ENCODE measurements at places on chromosomes 1 and 21.

- peak; percentile 98 for DNase-seq
Observed at GRCh38 chr21:29024474-29025327, at the start of gene USP16. TSS of gene USP16 (plus strand) at chr21:29024668. CDS start at chr21:29027914, 3,246 bp downstream.

DNA sequence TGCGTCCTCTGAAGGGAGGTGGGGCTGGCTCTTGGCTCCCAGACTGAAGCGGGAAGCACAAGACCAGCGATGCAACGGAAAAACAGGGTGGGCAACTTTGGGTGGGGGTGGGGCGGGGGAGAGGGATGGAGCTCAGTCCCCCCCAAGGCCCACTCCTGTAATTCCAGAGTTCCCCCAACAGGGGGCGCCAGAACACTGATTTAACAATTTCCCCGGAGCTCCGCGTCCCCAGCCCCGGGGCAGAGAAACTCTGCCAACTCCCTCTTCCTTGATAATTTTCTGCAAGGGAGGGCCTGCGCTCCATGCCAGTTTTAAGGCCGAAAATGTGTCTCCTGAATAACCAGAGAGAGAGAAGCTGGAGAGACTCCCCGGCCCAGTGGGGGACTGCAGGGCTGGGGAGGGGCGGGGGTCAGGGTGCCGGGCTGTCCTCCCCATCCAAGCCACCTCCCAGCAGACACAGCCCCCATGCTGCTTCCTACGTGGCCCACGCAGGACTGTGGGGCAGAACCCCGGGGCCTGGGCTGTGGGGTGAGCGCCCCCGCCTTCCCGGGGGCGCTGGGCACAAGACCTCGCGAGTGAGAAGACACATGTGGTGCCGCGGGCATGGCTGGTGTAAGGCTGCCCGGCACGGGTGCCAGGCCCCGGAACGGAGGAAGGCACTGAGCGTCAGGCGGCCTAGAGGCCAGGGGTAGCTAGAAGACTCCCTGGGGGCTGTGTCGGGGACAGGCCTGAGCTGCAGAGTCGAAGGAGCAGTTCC lies 51.4 kb downstream of the KIF21B start:
- peak; percentile 64 for DNase-seq

DNA sequence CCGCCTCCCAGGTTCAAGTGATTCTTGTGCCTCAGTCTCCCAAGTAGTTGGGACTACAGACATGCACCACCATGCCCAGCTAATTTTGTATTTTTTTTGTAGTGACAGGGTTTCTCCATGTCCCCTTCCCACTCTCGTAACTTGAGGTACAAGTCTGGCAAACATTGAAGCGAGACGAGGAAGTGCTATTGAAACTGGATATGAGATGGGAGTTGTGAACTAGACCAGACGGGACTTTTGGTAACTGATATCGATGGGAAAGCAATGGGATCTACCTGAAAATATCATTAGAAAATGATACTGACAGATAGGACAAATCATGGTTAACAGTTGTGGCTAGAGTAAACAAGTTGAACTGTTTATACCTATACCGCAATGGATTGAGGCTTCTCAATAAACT lies 95.2 kb upstream of the TRABD2B start:
- DNase-seq: no peak

DNA sequence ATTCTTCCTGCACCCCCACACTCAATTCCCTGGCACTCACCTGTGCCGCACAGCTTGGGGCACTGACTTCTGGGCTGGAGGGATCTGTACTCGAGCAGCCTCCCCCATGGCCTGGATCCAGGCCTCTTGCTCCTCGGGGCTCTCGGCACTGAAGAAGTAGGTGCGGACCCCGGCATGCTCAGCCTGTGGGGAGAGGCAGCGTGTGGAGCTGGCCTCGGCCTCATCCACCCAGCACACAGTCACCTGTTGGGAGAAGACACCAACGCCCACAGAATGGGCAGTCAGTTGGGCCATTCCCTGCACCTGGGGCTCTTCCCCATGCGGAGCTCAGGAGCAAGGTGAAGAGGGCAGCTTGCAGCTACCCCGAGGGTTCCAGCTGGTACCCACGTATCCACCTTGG lies 47.5 kb upstream of the GOLT1A start:
- DNase-seq: no peak

- DNase-seq: peak; percentile 67
Observed at GRCh38 chr21:27047658-27048314, 80.9 kb upstream of the ADAMTS5 start.

DNA sequence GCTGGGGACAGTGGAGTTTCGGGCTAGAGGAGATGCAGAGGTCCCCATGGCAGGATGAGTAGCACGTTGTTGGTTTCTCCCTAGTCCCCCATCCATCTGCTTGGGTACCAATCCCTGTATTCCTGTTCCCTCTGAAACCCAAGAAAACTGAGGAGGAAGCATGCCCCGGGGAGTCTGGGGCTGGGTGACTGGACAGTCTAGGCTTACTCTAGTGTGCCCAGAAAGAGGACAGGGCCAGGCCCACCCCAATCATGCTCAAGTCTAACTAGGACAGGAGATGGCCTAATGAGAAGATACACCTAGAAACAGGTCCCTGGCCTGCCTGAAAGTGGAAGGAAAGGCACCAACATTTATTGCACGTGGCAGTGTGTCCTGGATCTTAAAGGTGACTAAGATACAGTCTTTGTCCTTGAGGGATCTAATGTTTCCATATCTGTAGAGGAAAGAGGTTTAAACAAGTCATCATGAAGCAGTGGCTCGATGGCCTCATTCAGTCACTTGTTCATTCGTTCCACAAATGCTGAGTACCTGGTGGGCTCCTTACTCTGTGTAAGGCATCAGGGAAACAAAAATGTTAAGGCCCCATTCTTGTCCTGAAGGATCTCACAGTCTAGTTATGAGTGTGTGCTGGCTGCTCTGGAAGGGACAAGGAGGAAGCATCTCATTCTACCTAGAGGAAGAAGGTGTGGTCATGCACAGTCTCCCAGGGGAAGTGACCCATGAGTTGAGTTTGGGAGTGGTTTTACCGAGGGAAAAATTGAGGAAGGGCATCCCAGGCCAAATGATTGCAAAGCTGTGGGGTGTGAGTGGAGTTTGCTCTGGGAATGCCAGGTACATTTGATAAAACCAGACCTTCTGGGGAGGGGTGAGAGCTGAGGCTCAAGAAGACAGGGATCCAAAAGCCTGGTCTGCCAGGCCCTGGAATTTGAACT lies 10.0 kb downstream of the CDK18 start:
- no peak for DNase-seq

DNA sequence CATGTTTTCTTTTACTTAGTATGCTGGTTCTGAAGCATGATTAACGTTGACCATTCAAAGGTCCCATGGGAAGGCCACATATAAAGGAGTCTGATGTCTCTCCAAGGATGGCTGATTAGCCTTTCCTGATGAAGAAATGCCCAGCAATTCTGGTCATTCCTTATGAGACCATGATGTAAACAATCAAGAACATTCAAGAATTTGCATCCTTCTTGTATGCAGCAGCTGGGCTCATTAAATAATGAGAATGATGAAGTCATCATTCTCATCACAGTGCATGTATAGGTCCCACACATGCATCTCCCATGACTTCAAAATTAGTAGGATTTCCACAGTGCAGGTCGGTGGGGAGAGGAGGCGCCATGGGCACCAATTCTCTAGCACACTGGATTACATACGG lies 85.4 kb downstream of the APP start:
- DNase-seq: no peak

- no peak for DNase-seq
Observed at GRCh38 chr1:216723274-216723780, at the start of gene ESRRG. TSS of gene ESRRG (minus strand) at chr1:216723429. CDS start at chr1:216723299, 130 bp downstream.

- DNase-seq: no peak
Observed at GRCh38 chr1:24468685-24469316, 33.8 kb upstream of the RCAN3 start.

- DNase-seq: no peak
Observed at GRCh38 chr21:34035619-34036354, 37.6 kb upstream of the MRPS6 start.

- DNase-seq: peak; percentile 90
Observed at GRCh38 chr1:31715087-31715872, 11.5 kb upstream of the COL16A1 start.

GRCh38 chr1:58380345-58380744 lies 166.2 kb downstream of the OMA1 start:
- no peak for DNase-seq

DNA sequence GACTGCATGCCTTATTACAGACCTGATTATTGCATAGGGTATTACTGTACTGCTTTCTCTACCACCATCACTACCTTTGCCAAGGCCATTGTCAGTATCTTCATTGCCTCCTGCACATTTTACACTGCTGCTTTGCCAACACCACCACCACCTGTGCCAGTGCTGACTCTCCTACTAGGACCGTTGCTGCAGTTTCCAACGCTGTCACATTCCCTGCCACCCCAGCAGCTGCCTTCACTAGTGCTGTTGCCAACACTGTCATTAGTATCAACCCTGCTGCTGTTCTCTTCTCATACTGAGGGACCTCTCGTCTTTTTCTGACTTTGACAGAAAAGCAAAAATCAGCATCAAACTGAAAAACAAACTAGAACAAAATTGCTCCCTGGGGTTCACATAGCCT lies 394.9 kb upstream of the B3GALT2 start:
- no peak for DNase-seq

GRCh38 chr1:202642212-202642611 lies 68.0 kb downstream of the SYT2 start:
- no peak for DNase-seq

DNA sequence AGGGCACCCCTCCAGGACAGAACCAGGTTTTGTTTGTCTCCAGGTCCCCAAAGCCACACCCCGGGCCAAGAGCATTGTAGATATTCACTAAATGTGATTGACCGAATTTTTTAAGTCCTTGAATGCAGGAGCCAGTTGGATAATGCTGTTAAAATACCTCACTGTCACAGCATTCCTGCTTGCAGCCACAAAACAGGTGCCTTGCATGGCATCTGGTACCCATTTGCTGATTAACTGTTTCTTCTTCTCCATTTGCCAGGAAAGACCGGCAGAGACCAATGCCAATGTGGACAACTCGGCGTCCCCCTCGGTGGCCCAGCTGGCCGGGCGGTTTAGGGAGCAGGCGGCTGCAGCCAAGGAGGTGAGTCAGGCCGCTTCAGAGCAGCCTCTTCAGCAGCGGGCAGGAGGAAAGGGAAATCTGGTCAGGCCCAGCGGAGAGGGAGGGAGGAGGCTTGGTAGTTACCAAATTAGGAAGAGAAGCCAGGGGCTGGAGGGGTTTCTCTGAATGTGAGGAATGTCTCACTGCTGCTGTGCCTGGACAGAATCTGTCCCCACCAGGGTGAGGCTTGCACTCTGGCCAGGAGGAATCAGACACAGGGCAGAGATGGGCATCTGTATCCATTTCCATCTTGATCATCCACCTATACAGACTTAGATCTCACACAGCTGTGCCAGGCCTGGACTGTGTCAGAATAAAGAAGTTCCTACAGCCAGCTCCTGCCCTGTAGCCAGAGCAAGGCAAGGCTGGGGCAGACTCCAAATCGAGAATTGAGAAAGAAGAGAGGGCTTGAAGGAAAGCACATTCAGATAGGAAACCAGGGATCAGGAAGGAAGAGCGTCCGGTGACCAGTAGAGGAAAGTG lies 37.9 kb upstream of the MPZL1 start:
- DNase-seq: peak; percentile 68

DNA sequence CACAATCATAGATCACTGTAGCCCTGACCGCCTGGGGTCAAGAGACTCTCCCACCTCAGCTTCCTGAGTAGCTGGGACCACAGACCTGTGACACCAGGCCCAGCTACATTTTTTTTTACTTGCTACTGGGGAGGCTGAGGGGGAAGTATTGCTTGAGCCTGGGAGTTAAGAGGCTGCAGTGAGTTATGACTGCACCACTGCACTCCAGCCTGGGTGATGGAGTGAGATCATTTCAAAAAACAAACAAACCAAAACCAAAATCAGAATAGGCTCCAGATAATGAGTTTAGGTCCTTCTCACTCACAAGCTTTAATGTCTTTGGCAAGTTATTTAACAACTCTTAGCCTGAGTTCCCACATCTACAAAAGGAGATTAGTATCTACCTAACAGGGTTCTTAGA lies 22.8 kb downstream of the WDR26 start:
- DNase-seq: peak; percentile 62

- DNase-seq: no peak
Observed at GRCh38 chr1:7457811-7458210, 313.3 kb upstream of the VAMP3 start.

GRCh38 chr1:194940336-194941030 lies 1667.8 kb downstream of the KCNT2 start:
- DNase-seq: peak; percentile 22

- DNase-seq: no peak
Observed at GRCh38 chr21:39461419-39461818, 9.6 kb downstream of the SH3BGR start.

DNA sequence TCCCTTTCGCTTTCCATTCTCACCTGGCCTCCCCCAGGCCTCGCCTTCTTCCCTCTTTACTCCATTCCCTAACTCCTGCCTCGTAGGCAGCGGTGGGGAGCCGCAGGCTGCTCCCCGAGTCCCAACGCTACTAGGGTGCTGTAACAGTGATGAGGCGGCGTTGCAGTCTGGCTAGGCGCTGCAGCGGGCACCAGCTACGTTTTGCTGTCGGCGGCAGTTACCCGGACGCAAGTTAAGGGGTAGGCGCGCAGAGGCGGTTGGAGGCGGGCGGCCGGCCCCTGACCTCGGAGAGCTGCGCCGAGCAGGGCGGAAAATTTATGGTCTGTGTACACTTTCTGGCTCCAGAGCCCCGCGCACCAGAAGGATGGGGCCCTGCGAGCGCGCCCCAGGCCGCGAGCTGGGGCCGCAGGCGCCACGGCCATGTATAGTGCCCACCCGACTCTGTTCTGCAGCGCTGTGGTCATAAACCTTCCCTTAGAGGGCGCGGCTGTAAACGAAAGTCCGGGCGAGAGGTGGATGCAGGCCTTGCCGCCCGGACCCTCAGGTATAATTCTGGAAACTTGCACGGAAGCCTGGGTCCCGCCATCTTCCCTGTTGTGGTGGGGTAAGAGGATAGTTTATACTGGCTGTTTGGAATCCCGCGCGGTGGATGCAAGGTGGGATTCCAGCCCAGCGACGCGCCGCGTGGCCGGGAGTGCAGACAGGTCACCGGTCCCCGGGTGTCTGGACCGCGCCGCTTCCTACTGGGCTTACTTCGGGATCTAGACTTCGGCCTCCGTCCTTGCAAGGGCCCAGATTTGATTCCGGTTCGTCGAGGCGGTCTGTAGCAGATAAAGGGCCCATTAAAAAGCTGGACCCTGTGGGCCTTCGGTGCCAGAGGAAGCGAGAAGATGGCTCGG lies 15.0 kb downstream of the HLX start:
- DNase-seq: no peak

DNA sequence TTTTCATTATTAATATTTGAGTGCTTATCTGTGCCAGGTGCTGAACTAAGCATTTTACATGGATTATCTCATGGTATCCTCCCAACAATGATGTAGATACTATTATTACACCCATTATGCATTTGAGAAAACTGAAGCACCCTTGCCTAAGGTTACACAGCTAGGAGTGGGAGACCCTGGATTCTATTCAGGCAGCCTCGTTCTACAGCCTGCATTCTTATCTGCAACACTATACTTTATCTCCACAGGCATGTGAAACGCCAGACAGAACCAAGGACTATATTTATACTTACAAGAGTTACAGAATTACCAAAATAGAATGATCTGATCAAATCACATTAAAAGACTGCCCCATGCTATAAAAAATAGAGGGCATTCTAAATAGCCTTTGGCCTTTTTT lies 22.4 kb downstream of the LPAR3 start:
- no peak for DNase-seq

- DNase-seq: peak; percentile 60
Observed at GRCh38 chr1:155093911-155094621, 15.4 kb downstream of the EFNA3 start.

GRCh38 chr1:157142765-157143423 lies 4.7 kb upstream of the ETV3 start:
- DNase-seq: no peak
